ENCODE measurements at places on chromosomes 1 and 21.

DNA sequence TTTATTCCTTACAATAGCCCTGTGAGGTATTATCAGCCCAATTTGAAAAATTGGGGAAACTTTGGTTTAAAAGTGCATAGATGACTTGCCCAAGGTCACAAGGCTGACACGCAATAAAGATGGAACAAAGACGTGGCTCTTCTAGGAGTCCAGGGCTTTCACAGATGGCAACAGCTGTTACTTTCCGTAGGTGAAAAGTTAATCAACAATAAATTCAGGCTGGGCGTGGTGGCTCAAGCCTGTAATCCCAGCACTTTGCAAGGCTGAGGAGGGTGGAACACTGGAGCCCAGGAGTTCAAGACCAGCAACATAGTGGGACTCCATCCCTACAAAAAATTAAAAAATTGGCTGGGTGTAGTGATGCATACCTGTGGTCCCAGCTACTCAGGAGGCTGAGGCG lies 87.8 kb upstream of the ATF3 start:
- no peak for DNase-seq

DNA sequence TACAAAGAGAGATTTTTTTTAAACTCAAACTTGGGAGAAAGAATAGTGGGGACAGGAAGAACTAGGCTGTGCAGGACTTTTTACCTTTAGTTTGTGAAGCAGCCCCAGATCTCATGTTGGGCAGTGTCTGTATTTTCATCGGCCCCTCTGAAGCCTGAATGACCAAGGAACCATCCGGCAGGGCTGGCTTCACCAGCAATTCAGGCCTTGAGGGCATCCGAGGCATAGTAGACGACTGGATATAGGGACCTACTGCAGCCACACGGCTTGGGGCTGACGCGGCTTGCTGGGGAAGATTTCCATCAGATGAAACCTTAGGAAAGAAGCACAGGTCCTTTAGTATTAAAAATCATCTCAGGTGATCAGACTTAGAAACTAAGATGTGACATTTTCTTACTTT lies 43.7 kb downstream of the TP53BP2 start:
- no peak for DNase-seq

- DNase-seq: no peak
Measured at GRCh38 chr1:62621907-62622306, 24.6 kb downstream of the ANGPTL3 start.

DNA sequence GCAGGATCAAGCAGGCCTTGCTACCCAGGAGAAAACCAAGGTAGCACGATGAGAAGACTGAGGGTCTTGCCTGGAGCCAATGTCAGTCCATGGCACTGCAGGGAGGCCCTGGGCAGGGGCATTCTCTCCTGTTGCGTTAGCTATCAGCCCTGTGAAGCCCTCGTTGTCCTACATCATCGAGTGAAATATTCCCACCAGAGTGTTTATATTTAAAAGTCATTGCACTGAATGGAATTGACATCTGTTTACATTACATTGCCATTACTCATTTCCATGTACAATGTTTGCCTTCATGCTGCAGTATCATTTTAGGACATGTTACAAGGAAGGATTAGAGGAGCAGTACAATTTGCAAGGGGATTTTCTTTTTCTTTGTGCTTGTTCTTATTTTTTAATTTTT lies 243.9 kb downstream of the KAZN start:
- DNase-seq: no peak

DNA sequence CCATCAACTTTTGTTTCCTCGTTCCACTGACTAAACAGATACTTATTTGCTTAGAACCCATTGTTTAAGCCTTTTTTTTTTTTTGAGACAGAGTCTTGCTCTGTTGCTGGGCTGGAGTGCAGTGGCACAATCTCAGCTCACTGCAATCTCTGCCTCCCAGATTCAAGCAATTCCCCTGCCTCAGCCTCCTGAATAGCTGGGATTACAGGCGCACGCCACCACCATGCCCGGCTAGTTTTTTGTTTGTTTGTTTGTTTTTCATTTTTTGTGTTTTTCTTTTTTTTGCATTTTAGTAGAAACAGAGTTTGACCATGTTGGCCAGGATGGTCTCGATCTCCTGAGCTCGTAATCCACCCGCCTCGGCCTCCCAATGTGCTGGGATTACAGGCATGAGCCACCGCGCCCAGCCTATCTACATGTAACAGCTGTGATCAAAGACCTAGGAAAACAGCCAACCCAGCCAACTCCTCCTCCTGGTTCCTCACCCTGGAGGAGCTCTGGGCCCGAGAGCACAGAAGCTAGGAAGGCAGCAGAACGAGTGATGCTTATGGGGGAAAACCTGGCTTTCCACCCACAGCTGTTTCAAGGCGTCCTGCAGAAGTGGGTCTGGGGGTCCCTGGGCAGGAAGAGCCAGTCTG lies 32.9 kb downstream of the KCNN3 start:
- DNase-seq: no peak

DNA sequence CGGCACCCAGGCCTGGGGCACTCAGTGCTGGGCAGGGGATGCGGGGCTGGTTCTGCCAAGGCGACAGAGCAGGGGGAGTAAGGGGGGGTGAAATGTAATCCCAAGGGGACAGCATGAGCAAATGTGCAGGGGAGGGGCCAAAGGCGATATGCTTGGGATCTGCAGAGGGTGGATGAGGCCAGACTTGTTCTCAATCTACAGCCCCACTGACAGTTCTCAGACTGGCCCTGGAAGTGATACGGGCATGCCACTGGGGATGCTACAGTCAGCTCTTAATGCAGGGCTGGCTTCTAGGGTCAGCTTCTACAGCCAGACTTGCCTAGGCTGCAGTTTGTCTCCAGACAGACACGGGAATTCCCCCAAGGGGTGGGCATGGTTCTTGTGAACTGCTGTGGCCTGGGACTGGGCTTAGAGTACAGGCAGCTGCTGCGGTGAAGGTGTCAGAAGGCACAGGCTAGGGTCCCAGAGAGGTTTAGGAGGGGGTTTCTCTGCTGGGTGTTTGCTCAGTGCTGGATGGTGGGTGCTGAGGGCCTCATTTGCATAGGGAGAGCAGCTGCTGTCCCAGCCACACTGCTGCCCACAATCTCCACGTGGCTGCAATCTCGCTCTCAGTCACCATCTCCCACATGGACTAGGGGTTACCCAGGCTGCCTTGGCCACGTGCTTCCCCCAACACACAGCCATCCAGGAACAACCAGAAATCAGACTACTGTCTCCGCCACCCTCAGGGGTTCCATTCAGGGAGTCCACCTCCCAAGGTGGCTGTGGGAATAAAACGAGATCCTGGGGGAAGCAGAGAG lies 190.1 kb downstream of the HIVEP3 start:
- DNase-seq: peak; percentile 74

- DNase-seq: no peak
Measured at GRCh38 chr1:19942088-19942487, 18.7 kb upstream of the PLA2G2E start.

DNA sequence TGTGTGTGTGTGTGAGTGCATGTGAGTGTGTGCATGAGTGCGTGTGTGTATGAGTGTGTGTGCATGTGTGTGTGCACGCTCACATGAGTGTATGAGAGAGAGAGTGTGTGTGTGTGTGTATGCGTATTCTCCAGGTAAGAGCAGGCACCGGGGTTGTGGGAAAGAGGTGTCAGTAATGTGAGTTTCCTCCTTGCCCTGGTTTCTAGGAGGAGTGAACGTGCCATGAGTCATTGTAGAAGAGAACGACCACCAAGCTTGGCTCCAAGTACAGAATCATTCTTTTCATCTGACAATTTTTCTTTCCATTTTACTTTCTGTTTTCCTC lies 79.1 kb downstream of the POFUT2 start:
- DNase-seq: no peak

Data from CD4-positive, alpha-beta T cell treated with Interleukin-17A for 1 hour (primary cell).